ENCODE measurements at places on chromosomes 3 and 15.

DNA sequence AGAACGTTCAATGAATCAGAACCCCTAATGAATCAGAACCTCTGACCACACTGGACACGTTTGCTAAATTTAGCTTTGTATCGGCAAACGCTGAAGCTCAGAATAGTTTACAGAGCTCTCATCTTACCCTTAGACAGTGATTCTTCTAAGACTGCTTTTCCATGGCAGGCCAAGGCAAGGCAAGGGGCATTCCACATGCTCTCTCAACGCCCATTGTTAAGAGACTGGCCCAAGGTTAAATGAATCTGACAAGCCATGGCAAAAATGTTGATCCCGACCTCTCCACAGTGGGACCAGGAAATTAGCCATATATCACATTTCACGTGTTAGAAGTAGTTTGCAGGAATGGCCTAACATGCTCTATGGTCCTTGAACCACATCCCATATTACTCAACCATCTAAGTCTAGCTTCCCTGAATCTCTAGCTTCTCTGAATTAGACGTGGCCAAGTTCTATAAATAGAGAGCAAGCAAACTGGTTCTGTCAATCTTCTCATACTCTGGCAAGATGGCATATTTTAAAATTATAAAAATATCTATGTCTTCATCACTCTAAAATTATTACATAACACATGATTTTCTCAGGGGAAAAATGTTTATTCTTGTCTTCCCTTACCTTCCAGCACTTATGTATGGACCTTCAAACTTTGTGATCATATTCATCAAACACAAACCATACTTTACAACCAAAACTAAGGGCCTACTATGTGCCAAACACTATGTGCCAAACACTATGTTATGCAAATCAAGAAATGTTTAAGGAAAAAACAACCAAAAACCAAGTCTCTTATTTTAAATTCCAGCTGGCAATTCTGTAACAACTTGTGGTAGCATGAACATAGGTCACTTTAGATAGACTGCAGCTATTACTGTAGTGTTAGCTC lies 54.3 kb downstream of the AAGAB start:
- DNase-seq = no peak

DNA sequence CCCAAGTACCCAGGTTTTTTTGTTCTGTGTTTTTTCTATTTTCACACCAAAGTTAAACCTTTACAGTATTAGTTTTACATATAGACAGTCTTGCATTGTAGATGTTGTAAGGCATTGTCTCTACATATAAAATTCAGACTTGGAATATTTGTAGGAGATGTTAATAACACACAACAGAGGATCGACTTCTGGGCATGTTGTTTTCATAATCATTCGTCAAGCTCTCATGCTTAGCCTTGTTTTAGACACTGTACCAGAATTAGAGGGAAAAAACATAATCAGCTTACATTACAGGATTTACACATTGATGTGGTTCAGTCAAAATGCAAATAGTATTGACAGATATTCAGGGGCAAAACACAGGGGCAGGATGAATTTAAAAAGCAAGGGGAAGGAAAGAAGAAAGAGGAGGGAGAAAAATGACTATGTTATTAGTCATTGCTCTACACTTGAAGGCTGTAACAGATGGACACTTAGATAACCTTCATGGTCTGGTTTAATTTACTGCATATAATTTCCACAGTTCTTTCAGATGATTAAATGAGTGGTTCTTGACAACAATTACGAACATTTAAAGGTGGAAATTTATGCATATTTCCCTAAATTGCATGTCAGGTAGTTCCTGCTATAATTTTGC lies 7.5 kb downstream of the CMSS1 start:
- no peak for DNase-seq

GRCh38 chr15:39745415-39745814 lies 37.2 kb downstream of the FSIP1 start:
- DNase-seq = no peak

DNA sequence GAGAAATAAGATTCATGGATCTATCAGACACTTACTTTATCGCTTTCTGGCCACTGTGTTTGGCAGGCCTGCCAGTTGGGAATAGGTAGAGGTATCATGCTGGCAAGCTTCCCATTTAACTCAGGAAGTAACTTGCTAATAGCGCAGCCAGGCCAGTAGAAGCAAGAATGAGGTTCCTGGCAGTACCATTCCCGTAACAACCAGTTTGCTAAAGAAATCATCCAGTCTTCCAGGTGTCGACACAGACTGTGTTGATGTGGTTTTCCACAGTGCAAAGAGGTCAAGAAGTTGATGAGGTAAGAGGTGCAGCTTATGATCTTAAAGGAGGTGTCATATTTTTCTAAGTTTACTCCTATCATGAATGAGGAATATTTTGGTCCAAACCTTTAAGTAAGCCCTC lies 46.2 kb downstream of the DPH6 start:
- DNase-seq = no peak

- no peak for DNase-seq
Measured at GRCh38 chr3:159632128-159632527, 356.5 kb upstream of the IL12A start.

DNA sequence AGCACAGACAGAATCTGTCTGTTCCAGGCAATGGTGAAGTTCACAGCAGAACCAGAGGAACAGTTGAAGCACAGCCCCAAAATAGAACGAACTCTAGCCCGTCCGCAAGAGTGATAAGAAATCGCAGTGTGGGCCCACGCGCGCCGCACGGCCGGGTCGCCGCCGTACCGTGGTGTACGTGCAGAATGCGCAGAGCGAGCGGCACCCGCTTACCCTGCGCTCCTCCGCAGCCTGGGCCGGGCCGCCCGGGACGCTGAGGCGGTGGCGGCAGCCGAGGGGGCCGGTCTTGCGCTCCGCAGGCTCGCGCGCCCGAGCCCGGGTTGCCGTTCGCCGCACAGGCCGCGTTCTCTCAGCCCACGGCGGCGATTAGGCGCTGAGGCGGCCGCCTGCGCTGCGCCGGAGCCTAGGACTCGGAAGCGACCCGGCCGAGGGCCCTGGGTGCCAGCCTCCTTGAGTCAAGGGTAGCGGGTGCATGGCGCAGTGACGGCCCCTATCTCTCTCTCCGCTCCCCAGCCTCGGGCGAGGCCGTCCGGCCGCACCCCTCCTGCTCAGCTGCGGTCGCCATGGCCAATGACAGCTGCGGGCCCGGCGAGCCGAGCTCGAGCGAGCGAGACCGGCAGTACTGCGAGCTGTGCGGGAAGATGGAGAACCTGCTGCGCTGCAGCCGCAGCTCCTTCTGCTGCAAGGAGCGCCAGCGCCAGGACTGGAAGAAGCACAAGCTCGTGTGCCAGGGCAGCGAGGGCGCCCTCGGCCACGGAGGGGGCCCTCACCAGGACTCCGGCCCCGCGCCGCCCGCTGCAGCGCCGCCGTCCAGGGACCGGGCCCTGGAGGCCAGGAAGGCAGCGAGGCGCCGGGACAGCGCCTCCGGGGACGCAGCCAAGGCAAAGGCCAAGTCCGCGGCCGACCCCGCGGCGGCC lies 20.5 kb downstream of the WDR73 start:
- DNase-seq = no peak

GRCh38 chr3:116070061-116070460 lies 375.2 kb downstream of the LSAMP start:
- DNase-seq = no peak

DNA sequence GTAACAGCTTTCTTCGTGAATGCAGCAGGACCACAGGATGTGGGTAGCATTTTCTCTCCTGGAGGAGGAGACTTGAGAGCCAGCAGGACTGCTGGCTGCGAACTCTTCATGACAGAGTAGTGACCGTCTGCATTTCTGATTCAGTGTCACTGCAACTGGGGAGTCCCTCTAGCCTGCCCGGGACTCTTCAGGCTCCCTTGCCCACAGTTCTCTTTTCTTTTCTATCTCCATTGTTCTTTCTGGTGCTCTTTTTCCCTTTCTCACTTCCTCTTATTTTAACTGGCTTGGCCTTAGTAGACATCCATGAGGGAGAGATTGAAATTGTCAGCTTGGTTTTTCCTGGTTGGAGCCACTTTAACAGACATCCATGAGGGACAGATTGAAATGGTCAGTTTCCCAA lies 49.9 kb upstream of the P2RY1 start:
- DNase-seq = no peak

- DNase-seq = no peak
Measured at GRCh38 chr15:90690585-90690984, 26.6 kb upstream of the BLM start.

DNA sequence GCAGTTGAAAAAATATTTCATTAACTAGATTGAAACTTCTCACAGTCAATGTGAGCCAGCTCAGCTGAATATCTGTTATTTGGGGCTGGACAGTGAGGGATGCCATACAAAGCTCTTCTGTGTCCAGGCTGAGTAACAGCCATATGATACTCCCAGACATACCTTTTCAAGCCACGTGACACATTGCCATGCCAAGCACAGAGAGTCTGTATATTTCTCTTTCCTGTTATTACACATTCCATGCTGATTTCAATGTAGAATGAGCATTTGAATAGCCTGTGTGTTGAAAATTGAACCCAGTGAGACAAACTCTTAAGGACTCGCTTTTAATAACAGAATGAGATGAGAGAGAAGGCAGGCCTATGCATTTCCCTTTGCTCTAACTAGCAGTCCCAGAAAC lies 334.7 kb upstream of the RASGRP1 start:
- no peak for DNase-seq

DNA sequence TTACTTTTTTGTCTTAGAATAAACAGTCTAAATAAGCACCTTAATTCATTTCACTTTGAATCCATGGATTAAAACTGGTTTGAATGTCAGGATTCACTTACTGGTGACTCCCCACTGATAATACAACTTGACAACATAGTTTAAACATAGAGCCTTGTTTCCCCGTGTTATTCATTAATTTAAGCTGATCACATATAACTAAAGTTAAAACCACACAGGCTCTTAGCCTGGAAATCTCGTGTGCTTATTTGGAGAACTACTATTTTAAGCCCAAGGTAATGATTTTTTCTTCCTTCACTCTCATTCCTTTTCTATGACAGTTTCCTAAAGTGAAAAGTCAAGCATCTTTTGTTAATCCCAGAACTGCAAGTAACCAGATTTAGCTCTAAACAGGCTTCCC lies 64.2 kb downstream of the HACD2 start:
- DNase-seq = no peak

Measured in dorsolateral prefrontal cortex (tissue), 122 donors.